Substantia nigra (tissue), 51 donors: ENCODE measurements at places on chromosomes 1 and 21.

- DNase-seq: no peak
These were observed 3.3 kb downstream of the CASZ1 start for GRCh38 chr1:10793129-10793651.

GRCh38 chr1:116018007-116018406, 41.7 kb downstream of the SLC22A15 start:
- DNase-seq: no peak

- DNase-seq: no peak
These were observed 4.1 kb upstream of the GNPAT start for GRCh38 chr1:231236938-231237337.

GRCh38 chr1:164763098-164763497, 204.1 kb downstream of the PBX1 start:
- DNase-seq: no peak

- no peak for DNase-seq
These were observed 8.2 kb upstream of the PIGK start for GRCh38 chr1:77227381-77227780.
